Breast epithelium (tissue), 4 donors: ENCODE measurements at places on chromosomes 13 and 19. TPM values are rescaled to one million over a fixed set of nuclear protein-coding genes. Genes with fewer than 3 reads are reported as not detected.

- H3K36me3 ChIP-seq: no peaks in the 10 kb centered on the region
- no peak for DNase-seq
- no peak overlapping the region for H3K4me3 ChIP-seq
- no peak overlapping the region for H3K27ac ChIP-seq
These were observed 6.5 kb upstream of the S1PR4 start for GRCh38 chr19:3171894-3172672.

DNA sequence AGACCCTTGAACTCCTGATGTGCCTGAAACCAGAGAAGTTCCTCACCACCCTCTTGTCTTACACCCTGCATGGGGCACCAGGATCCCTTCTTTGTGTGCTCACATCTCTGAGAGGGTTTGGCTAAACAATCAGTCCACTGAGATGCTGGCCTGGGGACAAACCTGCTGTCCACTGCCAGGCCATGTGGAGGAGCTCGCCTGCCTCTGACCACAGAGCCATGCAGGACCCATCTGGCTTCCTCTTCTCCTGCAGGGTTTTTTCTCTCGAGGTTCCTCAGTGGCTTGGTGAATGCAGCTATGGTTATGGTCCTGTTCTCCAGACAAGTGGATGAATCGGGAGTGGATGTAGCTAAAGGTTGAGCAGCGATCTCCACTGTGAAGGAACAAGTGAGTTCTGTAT lies 49.1 kb upstream of the MEDAG start:
- H3K27me3 ChIP-seq: no peaks in the 10 kb centered on the region
- no peak overlapping the region for H3K27ac ChIP-seq
- H3K4me1 ChIP-seq: no peaks in the 10 kb centered on the region

GRCh38 chr19:36245210-36246005 lies 30.5 kb downstream of the ZNF146 start:
- H3K4me3 ChIP-seq: peak overlapping the region; percentile 21
- H3K27me3 ChIP-seq: no peaks in the 10 kb centered on the region
- H3K4me1 ChIP-seq: no peaks in the 10 kb centered on the region
- no peak for DNase-seq
- no peak overlapping the region for H3K27ac ChIP-seq

- no peaks in the 10 kb centered on the region for H3K27me3 ChIP-seq
- no peaks in the 10 kb centered on the region for H3K36me3 ChIP-seq
- no peaks in the 10 kb centered on the region for H3K4me1 ChIP-seq
- H3K27ac ChIP-seq: no peak overlapping the region
- H3K4me3 ChIP-seq: no peak overlapping the region
These were observed 6.5 kb upstream of the NAA16 start for GRCh38 chr13:41304551-41304950.

- no peak overlapping the region for H3K27ac ChIP-seq
- H3K27me3 ChIP-seq: no peaks in the 10 kb centered on the region
- no peaks in the 10 kb centered on the region for H3K4me1 ChIP-seq
- H3K4me3 ChIP-seq: no peak overlapping the region
- DNase-seq: no peak
These were observed 72.7 kb upstream of the SLITRK1 start for GRCh38 chr13:83955011-83955410.

DNA sequence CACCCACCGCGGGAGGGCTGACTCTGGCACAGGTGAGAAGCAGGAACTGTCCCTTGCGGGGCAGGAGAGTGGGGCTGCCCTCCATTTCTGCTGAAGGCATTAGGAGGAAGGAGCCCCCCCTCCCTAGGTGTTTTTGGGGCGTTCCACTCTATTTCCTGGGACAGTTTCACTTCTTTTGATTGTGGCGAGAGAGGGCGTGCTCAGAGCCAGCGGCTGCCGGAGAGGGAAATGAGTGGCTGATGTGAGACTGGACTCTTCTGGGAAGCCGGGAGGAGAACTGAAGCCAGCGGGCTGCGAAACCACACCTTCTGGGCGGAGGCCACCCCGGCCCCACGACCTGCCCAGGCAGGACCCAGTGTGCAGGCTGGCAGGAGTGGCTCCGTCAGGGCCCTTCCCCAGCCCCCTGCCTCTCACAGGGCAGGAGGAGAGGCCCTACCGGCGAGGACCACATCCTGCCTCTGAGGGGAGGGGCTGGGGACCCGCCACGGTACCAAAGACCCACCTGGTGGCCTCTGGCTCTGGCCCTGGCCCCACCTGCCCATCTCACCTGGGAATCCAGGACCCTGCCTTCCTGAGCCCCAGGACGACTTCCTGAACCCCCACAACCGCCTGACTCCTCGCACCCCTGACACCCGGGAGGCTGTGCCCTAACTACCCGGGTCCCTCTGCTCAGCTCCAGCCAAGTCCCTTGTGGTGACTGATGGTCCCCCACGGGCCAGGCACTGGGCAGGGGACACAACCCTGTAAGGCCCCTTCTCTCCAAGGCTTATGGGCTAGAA lies 25.9 kb downstream of the MPND start:
- H3K27me3 ChIP-seq: no peaks in the 10 kb centered on the region
- no peaks in the 10 kb centered on the region for H3K36me3 ChIP-seq
- DNase-seq: peak; percentile 66
- peaks cover 58% of the 10 kb centered on the region for H3K4me1 ChIP-seq
- H3K27ac ChIP-seq: peak overlapping the region; percentile 82
- H3K4me3 ChIP-seq: peak overlapping the region; percentile 9

DNA sequence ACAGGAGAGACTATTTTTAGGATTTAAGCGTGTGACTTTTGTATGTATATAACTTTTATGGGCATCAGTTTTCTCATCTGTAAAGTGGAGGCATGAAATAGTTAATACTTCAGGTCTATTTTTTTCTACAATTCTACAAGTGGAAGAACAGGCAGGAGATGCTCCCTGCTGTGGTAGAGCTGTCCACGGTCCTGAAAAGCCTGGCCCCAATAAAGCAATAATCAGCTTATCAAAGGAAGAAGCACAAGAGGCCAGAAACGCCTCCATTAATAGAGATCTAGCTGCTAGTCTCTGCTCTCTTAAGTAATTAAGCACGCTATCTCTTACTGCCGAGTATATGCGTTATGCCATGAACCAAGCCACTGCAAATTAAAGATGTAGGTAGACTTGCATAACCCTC lies 28.0 kb upstream of the WASF3 start:
- H3K27ac ChIP-seq: no peak overlapping the region
- H3K4me1 ChIP-seq: no peaks in the 10 kb centered on the region
- DNase-seq: no peak
- no peaks in the 10 kb centered on the region for H3K36me3 ChIP-seq
- no peak overlapping the region for H3K4me3 ChIP-seq

GRCh38 chr13:50196118-50196517 lies 180.9 kb downstream of the KCNRG start:
- H3K27me3 ChIP-seq: no peaks in the 10 kb centered on the region
- H3K4me3 ChIP-seq: no peak overlapping the region
- H3K36me3 ChIP-seq: no peaks in the 10 kb centered on the region
- no peaks in the 10 kb centered on the region for H3K4me1 ChIP-seq
- DNase-seq: no peak
- no peak overlapping the region for H3K27ac ChIP-seq

GRCh38 chr13:79246578-79246949 lies 159.5 kb downstream of the RBM26 start:
- DNase-seq: no peak
- H3K27ac ChIP-seq: no peak overlapping the region
- no peaks in the 10 kb centered on the region for H3K27me3 ChIP-seq
- H3K4me3 ChIP-seq: no peak overlapping the region
- H3K36me3 ChIP-seq: no peaks in the 10 kb centered on the region
- H3K4me1 ChIP-seq: no peaks in the 10 kb centered on the region

GRCh38 chr19:1575323-1576241 lies 7.5 kb upstream of the MEX3D start:
- no peak for DNase-seq
- no peak overlapping the region for H3K27ac ChIP-seq
- no peaks in the 10 kb centered on the region for H3K4me1 ChIP-seq
- no peaks in the 10 kb centered on the region for H3K27me3 ChIP-seq
- no peaks in the 10 kb centered on the region for H3K36me3 ChIP-seq

- no peak for DNase-seq
- peaks cover 4% of the 10 kb centered on the region for H3K36me3 ChIP-seq
- H3K4me1 ChIP-seq: no peaks in the 10 kb centered on the region
- no peak overlapping the region for H3K27ac ChIP-seq
- no peaks in the 10 kb centered on the region for H3K27me3 ChIP-seq
These were observed 422.6 kb downstream of the ITGBL1 start for GRCh38 chr13:101875091-101875490.

- no peaks in the 10 kb centered on the region for H3K27me3 ChIP-seq
- no peak overlapping the region for H3K4me3 ChIP-seq
- no peak overlapping the region for H3K27ac ChIP-seq
- H3K4me1 ChIP-seq: peaks cover 8% of the 10 kb centered on the region
- no peak for DNase-seq
These were observed 5.5 kb downstream of the SAFB2 start for GRCh38 chr19:5617080-5617479.

DNA sequence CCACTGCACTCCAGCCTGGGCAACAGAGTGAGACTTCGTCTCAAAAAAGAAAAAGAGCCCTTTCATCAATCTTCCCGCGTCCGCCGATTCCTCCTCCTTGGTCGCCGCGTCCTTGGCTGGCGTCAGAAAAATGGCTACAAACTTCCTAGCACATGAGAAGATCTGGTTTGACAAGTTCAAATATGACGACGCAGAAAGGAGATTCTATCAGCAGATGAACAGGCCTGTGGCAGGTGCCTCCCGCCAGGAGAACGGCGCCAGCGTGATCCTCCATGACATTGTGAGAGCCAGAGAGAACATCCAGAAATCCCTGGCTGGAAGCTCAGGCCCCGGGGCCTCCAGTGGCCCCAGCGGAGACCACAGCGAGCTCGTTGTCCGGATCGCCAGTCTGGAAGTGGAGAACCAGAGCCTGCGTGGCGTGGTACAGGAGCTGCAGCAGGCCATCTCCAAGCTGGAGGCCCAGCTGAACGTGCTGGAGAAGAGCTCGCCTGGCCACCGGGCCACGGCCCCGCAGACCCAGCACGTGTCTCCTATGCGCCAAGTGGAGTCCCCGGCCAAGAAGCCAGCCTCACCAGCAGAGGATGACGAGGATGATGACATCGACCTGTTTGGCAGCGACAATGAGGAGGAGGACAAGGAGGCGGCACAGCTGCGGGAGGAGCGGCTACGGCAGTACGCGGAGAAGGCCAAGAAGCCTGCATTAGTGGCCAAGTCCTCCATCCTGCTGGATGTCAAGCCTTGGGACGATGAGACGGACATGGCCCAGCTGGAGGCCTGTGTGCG lies 2.1 kb upstream of the MISP3 start:
- H3K27ac ChIP-seq: peak overlapping the region; percentile 73
- H3K4me3 ChIP-seq: no peak overlapping the region
- no peaks in the 10 kb centered on the region for H3K36me3 ChIP-seq

GRCh38 chr13:100608906-100609305 lies 20.3 kb upstream of the GGACT start:
- no peaks in the 10 kb centered on the region for H3K27me3 ChIP-seq
- no peaks in the 10 kb centered on the region for H3K4me1 ChIP-seq
- no peak overlapping the region for H3K4me3 ChIP-seq
- no peak overlapping the region for H3K27ac ChIP-seq

DNA sequence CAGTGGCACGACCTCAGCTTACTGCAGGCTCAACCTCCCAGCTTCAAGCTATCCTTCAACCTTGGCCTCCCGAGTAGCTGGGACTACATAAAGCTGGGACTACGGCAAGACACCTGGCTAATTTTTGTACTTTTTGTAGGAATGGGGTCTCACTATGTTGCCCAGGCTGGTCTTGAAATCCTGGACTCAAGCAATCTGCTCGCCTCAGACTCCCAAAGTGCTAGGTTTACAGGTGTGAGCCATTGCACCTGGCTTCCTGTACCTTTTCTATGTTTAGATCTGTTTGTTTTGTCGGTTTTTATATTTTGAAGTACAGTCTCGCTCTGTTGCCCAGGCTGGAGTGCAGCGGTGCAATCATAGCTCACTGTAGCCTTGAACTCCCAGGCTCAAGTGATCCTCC lies 17.5 kb upstream of the TICAM1 start:
- no peak overlapping the region for H3K27ac ChIP-seq
- H3K4me1 ChIP-seq: no peaks in the 10 kb centered on the region
- DNase-seq: no peak

- H3K27me3 ChIP-seq: no peaks in the 10 kb centered on the region
- no peak overlapping the region for H3K27ac ChIP-seq
- no peak overlapping the region for H3K4me3 ChIP-seq
- no peaks in the 10 kb centered on the region for H3K36me3 ChIP-seq
These were observed 34.8 kb upstream of the C1QTNF9 start for GRCh38 chr13:24274452-24275021.

DNA sequence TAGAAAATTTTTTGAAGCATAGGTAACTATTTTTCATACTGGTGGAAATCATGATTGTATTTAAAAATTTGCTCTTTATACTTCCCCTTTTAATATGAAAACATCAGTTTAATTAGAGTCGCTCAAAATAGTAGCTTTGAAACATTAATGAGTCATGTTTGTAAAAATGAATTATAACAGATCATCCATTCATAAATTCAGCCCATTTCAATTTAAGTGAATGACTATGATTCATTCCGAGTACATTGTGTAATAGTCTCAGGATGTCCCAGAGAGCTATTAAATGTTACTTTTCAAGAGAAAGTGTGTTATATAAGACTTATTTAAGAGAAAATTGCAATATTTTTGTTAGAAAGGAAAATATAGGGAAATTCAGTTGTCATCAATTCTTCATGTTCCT lies 111.0 kb downstream of the FNDC3A start:
- H3K4me3 ChIP-seq: no peak overlapping the region
- H3K27ac ChIP-seq: no peak overlapping the region
- no peaks in the 10 kb centered on the region for H3K27me3 ChIP-seq

DNA sequence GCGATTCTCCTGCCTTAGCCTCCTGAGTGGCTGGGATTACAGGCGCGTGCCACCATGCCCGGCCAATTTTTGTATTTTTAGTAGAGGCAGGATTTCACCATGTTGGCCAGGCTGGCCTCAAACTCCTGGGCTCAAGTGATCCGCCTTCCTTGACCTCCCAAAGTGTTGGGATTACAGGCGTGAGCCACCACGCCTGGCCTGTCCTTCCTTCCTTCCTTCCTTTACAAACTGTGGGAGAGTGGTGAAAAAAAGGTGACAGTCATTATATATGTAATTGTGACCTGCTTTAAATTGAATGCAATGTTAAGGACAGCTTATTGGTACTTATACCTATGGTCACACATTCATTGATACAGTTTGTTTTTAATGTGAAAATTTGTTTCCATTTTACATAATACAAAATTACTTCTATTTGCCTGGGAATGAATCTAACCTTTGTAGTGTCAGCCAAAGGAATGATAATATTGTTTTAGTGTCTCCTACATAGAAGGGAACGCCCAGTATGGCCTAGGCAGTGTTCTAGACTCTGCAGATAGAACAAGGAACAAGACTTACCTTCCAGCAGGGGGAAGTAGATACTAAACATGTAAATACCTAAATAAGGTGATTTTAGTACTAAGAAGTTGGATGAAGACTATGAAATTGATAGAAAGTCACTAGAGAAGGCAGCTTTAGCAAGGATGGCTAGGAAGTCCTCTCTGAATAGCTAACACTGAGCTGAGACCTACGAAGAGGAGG lies 146.3 kb downstream of the GGACT start:
- no peaks in the 10 kb centered on the region for H3K27me3 ChIP-seq
- H3K27ac ChIP-seq: no peak overlapping the region
- H3K36me3 ChIP-seq: no peaks in the 10 kb centered on the region
- H3K4me3 ChIP-seq: no peak overlapping the region
- H3K4me1 ChIP-seq: no peaks in the 10 kb centered on the region
- DNase-seq: no peak

- no peak overlapping the region for H3K27ac ChIP-seq
- no peak overlapping the region for H3K4me3 ChIP-seq
- H3K36me3 ChIP-seq: no peaks in the 10 kb centered on the region
- H3K27me3 ChIP-seq: no peaks in the 10 kb centered on the region
- no peaks in the 10 kb centered on the region for H3K4me1 ChIP-seq
These were observed 152.2 kb upstream of the UBL3 start for GRCh38 chr13:30002577-30002976.

PSG4 gene
- total RNA-seq: not detected

VMAC gene
- 6.1 TPM for total RNA-seq

ZNF737 gene
- total RNA-seq: 64.1 TPM

COX7A1 gene
- 29.5 TPM for total RNA-seq

LYL1 gene
- 9.2 TPM for total RNA-seq

ADGRE3 gene
- total RNA-seq: 0.44 TPM

PRTN3 gene
- total RNA-seq: 0.44 TPM

MARK4 gene
- 19.2 TPM for total RNA-seq

BEST2 gene
- total RNA-seq: not detected
